Right ventricle myocardium inferior (tissue), 1 donor: ENCODE measurements at places on chromosomes 2 and 18. TPM values are rescaled to one million over a fixed set of nuclear protein-coding genes. Genes with fewer than 3 reads are reported as not detected.

Gene RGPD3
- 0.16 TPM for total RNA-seq

Gene CCDC85A
- total RNA-seq, result 5.3 TPM

Gene NCKAP1
- total RNA-seq, result 135 TPM

Gene BOLL
- total RNA-seq, result not detected

Gene CRYGD
- total RNA-seq, result not detected

Gene TFPI
- 33.6 TPM for total RNA-seq

Gene VAMP5
- total RNA-seq, result 62.1 TPM

Gene ANKRD23
- total RNA-seq, result 12.7 TPM

Gene ASB18
- 4.6 TPM for total RNA-seq

Gene SLC4A5
- 1.1 TPM for total RNA-seq

Gene NCKAP5
- total RNA-seq, result 4.3 TPM

Gene FAM124B
- total RNA-seq, result 1.9 TPM

Gene CASP8
- total RNA-seq, result 3.1 TPM

Gene GPR39
- total RNA-seq, result not detected

Gene ZNF142
- total RNA-seq, result 18.6 TPM

Gene SERPINB5
- not detected for total RNA-seq

Gene RMDN2
- total RNA-seq, result 5.8 TPM

Gene GREB1
- total RNA-seq, result 11.4 TPM

Gene EPB41L3
- total RNA-seq, result 10.5 TPM

Gene CNPPD1
- total RNA-seq, result 72.7 TPM

Gene SOX11
- total RNA-seq, result 1.1 TPM

Gene CCT7
- 212 TPM for total RNA-seq

Gene TMEM150A
- total RNA-seq, result 10.8 TPM

Gene DSG2
- 35.7 TPM for total RNA-seq

Gene CXCR2
- total RNA-seq, result 1.5 TPM
